ENCODE measurements at places on chromosomes 7 and 10.

DNA sequence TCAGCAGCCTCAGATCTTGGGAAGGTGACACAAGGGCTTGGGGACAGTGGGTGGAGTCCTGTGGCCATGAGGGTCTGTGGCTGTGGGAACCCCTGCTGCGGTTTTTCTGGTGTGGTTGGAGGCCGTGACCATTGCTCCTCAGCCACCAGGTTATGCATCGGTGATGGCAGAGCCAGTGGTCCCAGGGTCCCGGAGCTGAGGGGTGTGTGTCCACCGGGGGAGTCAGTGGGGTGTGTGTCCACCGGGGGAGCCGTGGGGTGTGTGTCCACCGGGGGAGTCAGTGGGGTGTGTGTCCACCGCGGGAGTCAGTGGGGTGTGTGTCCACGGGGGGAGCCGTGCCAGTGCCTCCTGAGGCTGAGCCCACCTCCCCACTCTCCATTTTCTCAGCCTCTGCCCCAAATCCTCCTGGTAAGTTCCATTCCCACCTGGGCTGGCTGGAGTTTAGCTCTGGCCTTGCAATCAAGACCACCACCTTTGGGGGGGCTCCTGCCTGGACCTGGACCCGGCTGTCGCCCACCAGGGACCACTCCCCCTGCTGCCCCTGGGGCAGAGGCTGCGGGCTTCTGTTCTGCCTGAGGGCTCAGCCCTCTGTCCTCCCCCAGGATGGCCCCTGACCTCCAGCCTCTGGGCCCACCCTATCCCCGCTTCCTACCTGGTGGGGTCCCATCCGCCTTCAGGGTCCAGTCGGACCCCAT, 143.5 kb downstream of the ELFN1 start:
- DNase-seq, result no peak

GRCh38 chr10:103759100-103759781, 96.1 kb downstream of the SH3PXD2A start:
- no peak for DNase-seq

DNA sequence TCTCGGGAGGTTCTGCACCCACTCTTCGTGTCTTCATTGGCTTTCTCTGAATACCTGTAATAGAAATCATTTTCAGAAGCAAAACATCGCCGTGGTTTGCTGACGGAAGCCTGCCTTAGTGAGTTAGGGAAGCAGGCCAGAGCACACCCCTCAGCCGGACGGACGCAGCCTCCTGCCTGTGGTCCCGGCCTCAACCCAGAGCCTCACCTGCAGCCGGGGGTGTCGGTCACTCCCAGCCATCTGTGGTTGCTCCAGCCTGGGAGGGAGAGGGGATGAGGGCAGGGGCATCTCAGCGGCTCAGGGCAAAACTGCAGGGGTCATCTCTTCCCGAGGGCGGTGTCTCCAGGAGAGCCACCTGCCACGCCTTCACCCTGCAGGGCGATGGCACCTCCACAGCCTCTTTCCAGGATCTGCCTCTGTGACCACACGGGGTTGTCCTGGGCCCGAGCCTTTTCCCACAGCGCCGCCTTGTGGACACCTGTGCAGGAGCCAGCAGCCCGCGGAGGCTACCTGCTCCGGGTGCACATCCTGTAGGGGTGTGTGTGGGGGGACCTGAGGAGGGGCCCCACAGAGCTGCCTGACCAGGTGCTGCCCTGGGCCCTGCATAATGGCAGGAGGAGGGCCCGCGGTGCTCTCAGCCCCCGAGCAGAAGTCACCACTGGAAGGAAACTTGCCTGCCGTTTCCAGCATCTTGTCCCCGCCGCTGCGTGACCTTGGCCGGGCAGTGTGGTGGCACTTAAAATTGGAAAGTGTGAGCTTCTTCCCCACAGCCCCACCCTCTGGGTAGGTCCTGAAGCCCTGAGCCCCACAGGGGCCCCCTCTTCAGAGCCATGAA, 21.6 kb upstream of the AP5Z1 start:
- no peak for DNase-seq

GRCh38 chr7:48424731-48425130, 253.5 kb downstream of the ABCA13 start:
- peak; percentile 39 for DNase-seq

GRCh38 chr10:31061941-31062340, 30.3 kb upstream of the ZNF438 start:
- DNase-seq, result no peak

DNA sequence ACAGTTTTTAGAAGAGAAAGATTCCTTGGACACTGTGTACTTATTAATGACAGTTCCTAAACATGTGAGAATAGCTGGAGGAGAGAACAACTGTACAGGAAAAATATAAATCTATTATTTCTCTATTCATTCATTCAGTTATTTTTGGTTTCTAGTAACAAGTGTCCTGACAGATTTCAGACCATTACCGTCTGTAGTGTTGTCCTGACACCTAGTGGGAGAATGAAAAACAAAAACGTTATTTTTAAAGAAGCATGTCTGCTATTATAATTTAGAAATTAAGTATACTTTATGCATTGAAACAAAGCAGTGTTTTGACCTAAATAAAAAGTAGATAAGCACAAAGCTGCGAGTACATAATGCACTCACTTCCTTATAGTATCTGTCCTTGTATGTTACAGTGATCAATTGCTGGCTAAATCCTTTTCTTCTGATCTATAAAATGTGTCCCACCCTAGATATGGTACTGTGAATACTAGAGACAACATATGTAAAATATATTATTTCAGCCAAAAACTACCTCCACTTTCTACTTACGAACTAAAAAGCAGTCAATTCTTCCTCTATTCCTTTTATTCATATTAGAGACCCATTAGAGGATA, 575.6 kb downstream of the ARL4A start:
- DNase-seq, result peak; percentile 17

DNA sequence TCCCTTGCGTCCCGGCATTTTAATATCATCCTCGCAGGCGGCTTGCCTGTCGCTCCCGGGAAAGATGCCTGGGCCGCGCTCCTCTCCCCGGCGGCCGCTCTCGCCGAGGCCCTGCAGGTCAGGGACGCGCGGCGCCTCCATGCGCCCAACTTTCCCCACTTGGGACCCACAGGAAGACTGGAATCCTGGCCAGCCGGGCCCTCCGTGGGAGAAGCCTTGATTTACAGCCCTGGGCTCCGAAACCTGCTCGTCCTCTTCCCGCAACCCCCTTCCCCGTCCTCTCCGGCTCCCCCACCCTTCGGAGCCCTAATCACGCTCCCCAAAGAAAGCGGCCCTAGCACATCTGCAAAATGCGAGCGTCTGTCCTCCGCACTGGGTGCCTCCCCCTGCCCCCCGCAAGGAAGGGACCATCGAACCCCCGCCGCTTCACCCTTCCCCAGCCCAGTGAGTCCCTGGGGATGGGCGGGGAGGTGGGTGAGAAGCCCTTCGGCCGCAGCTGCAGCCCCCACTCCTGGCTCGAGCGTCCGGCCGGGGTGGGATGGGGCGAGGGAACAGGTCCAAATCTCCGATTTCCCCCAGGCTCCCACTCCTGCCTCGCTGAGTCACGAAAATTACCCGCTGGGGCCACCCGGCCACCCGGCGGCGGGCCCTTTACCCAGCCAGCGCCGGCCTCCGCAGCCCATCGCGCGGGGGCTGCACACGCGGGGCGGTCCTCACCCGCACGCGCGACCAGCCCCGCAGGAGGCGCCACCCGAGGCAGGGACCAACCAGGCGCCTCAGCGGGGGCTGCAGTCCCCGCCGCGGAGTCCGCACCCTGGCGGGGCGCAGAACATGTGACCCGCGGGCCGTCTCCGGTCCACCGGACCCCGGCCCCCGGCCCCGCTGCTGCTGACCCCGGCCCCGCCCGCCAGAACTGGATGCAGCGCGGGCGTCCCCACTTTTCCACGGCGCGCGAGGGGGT, 695 bp downstream of the HSPA12A start:
- no peak for DNase-seq

- DNase-seq, result no peak
Measured at GRCh38 chr10:65710306-65710705, 1215.5 kb upstream of the LRRTM3 start.

Data from LNCaP clone FGC (cell line).